IMR-90 (cell line): ENCODE measurements at places on chromosomes 2 and 18.

DNA sequence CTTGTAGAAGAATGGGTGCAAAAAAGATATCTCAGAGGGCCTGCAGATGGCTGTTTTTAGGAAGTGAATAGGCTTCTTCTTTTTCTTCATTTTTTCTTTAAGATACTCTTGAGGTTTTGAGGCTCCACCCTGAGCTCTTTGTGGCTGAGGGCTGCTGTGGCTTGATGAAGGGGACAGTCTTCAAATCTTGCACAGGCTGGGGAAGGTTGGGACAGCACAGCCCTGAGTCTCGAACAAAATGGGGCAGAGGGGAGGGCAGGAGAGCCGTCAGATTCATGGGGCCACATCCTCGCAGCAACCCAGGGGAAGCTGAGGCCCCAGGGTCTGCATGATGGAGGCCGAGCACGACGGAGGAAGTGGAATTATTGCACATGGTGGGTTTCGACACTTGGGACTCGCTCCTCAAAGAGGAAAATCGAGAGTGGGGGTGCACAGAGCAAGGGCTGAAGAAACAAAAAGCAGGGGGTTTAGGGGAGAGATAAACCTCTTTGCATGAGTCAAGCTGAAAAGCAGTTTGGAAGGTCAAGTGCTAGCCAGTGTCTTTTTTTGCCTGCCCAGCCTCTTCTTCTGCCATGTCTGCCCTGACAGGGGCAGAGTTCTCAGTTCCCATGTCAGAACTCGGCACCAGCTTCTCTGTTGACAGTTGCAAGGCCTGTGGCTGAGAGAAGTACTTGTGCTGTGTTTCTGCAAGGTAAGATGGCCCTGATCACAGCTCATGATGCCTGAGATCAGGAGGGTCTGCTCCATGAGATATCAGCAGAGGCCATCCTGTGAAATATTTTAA is 19.5 kb downstream of the INPP4A start:
- DNase-seq = no peak

GRCh38 chr2:42927334-42928160 is 135.2 kb upstream of the HAAO start:
- peak; percentile 31 for DNase-seq

DNA sequence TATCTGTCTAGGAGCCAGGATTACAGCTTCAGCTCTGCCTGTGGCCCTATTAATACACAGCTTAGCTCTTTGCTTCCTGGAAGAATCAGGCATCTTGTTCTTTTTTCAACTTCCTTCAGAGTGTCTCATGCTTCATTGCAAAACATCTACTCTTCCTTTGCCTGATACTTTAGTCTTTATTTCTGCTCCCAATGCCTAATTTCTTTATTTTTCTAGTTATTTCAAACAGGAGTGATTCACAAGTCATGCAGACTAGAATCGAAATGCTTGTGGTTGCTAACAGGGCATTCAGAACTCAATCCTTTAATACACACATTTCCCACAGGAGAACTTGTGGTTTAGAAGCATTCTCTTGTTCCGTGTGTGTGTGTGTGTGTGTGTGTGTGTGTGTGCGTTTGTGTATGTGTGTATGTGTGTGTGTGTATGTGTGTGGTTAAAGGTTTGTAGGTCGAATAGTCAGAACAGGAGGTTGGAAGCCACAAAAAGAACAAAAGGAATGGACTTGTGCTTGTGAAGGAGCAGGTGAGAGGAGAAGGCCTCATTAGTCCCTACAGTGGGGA is 28.3 kb upstream of the INSIG2 start:
- DNase-seq = peak; percentile 74

DNA sequence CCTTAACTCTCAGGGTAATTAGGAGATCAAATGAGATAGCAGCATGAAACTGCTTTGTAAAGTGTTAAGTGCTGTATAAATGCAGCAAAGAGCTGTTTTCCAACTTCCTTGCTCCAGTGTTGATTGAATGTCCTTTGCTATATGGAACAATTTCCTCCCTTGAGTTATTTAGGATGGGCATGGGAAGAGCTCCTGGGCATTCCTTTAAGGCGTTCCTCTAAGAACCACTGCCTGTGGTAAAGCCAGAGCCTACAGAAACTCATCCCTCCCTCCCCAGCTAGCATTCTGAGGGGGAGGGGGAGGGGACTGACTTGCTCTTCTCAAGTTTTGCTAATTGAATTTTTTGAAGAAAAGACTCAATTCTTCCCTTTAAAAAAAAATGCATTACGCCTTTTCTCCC is 1.4 kb downstream of the AKAIN1 start:
- no peak for DNase-seq

- peak; percentile 44 for DNase-seq
These were observed 229.5 kb upstream of the ZC3H15 start for GRCh38 chr2:186256540-186256939.

DNA sequence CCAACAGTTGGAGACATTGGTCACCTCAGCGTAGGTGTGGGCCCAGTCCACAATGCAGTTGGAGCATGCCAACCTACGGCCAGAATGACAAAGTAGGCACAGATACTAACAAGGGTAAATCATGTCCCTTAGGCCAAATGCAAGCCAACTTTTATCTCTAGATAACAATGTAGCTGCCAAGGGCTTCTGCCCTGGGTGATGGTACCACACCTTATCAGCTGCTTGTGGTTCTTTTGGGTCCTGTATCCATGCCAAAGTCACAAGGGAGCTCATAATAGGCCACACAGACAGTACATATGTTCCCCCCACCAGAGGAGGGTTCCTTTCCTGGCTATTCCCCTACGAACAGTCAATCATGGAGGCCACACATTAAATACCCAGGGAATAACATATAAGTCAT is 19.1 kb downstream of the PHOSPHO2 start:
- no peak for DNase-seq
